ENCODE measurements at places on chromosomes 6 and 20.

DNA sequence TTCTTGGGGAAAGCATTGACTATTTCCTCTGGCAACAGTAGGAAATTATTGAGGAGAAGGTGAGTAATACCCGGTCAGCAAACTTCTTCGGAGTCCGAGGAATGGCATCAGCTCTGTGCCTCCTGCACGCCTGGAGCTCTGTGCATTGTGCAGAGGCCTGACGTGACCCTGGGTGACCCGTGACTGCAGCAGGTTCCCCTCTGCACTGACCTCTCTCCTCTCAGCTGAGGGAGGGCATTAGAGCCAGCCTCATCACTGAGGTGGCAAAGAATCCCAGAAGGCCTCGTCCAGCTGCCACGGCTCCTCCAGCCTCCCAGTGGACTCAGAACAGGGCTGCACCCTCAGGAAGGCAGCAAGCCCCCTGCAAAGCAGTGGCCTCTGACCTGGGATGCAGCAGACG lies 502.9 kb downstream of the CD83 start:
- no peak for DNase-seq

DNA sequence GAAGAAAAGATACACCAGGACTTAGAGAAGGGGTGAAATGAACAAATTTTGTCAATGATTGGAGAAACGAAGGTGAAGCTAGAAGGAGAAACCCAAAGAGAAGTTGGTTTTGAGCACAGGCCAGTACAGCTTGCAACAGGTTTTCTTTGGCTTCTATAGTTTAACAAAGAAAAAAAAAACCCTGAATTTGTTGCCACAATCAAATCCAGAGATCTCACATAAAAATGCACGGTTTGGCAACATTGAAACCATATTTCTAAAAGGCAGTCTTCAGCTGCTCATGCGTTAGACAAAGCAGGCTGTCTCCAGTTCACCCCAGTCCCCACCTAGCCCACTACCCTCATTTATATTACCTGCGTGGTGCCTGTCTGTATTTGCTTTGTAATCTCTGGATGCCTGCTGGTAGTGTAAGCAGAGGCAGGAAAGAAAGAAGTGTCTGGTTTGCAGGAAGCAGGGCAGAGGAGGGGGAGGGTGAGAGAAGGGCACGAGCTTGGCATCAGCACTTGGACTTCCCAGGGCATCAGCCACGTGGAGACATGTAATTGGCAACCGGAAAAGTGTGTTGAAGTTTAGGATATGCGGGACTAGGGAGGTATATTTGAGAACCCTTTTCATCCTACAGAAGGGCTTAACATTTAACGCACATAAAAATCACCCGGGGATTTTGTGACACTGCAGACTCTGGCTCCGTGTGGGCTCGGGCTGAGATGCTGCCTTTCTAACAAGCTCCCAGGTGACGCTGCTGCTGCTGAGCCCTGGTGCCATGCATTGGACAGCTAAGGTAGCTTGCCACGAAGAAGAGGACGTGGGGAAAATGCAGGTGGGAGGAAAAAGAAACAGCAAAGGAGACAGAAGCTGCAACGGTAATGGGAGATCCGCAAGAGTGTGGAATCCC lies 14.4 kb downstream of the PFDN4 start:
- DNase-seq, result no peak

DNA sequence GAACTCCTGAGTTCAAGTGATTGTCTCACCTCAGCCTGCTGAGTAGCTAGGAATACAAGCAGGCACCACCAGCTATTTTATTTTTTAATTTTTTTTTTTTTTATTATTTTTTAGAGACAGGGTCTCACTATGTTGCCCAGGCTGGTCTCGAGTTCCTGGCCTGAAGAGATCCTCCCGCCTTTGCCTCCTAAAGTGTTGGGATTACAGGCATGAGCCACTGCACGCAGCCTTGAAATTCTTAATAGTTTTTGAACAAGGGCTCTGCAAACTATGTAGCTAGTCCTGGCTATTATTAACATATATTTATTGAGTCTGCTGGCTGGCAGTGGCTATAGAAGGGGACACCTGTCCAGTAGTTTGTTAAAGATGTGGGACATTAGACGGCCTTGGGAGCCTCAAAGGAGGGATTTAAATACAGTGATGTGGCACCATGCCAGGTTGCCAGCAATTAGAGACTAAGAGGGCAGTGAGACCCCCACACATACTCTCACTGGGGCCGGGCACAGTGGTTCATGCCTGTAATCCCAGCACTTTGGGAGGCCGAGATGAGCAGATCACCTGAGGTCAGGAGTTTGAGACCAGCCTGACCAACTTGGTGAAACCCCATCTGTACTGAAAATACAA lies 21.1 kb upstream of the TAF8 start:
- no peak for DNase-seq

DNA sequence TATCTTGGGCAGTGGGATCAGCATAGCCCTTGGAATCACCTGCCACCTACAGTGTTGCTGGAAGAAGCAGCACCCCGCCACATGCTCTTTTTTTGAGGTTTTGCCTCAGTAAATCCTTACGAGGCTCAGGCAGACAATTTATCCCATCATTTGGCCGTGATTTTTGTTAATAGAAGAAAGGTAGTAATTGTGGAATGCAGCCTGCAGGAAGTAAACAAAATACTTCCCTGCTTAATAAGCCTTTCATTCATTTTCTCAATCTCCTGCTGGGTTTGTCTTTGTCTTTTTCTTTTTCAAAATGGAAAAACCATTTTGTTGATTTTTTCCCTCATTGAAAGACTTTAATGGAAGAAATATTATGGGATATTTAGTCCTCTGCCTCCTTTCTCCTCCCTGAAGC lies 93.7 kb upstream of the CD83 start:
- no peak for DNase-seq

GRCh38 chr20:2429051-2429450 lies 41.5 kb downstream of the SNRPB start:
- DNase-seq, result no peak

DNA sequence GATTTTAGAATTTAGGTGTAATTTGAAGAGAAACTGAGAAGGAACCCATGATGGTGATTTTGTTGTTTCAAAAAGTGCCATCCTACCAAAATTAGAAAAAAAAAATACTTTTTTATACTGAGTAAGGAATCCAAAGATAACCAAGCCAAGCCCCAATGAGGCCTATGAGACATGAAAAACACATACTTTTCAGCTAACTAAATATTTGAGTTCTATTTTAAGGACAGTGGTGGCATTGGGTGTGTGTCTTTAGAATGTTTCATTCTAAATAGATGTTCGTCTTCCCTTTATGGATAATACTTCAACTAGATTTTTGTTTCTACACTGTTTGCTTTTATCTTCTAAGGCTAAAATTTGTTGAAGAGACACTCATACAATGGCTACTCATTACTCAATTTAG lies 9.6 kb downstream of the CD24 start:
- no peak for DNase-seq

- DNase-seq, result no peak
Measured at GRCh38 chr20:48791014-48791413, 36.8 kb downstream of the PREX1 start.

DNA sequence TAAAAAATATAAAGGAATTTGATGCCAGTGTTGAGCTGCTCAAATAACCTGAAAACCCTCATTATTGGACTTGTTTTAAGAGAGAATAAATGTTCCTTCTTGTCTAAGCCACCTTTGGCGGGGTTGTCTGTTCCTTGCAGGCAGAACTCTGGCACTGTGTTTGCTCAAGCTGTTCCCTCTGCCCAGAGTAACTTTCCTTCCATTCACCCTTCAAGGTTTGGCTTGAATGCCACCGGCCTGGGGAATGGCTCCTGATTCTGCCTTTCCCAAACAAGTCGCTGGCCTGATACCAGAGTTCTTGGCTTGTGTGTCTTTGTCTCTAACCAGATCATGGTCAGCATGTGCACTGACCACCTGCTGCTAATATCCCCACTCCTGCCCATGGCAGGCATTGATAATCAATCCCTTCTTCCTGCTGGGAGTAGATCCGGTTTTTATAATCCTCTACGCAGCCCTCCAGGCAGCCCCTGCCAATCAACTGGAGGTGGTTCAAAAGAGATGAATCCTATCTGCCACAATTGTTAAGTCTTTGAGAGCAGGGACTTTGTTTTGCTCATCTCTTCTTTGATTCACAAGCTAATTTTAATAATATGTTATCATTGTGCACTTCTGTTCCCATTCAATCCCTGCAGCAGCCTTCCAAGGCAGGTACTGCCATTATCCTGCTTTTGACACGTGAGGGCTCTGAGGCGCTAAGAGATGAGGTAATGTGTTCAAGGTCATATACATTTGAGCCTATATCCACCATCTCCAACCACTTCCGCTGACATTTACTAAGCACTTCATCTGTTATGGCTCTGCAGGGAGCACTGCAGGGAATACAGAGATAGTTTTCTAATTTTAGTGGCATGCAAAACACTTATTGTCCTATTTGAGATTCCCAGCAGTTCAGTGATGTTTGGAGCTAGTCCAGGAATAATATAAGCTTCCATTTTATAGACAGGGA lies 3.1 kb upstream of the CCM2L start:
- DNase-seq, result no peak

- no peak for DNase-seq
Measured at GRCh38 chr20:20823476-20823881, 111.0 kb upstream of the RALGAPA2 start.

DNA sequence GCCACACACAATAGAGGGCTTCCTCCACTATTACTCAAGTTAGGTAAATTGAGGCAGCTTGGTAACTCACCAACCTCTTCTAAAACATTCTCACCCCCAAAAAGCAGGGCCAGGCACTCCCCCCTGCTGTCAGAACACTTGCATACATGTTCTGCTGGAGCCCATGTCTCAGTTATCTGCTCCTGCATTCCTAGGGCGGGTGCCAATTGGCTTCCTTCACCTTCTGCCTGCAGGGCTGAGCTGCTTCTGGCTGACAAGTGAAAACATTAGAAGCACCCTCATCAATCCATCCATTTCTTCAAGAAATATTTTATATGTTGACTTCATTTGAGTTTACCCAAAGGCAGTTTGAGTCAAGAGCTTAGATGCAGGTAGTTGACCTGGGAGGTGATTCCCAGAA lies 4.5 kb upstream of the ENTPD6 start:
- DNase-seq, result no peak

- no peak for DNase-seq
Measured at GRCh38 chr6:168313431-168314011, 6.1 kb downstream of the DACT2 start.

- DNase-seq, result no peak
Measured at GRCh38 chr6:166433096-166433495, 50.4 kb upstream of the MPC1 start.

DNA sequence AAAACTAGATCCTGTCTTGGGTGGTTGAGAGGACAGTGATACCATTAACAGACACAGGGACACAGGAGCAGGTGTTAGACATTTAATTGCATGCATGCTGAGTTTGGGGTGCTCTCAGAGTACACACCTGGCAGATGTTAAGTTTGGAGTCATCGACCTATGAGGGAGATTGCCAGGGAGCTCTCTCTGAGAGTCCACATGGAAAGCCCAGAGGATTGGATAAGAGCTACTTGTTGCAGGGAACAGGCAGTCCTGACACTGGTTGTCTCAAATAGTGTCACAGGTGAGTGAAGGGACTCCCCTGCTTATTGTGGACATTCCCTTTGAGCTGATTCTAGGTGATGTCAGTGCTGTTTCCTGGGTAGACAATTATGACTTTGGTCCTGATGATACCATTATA lies 3.1 kb downstream of the ATRN start:
- no peak for DNase-seq

GRCh38 chr20:59446376-59446775 lies 146.0 kb downstream of the EDN3 start:
- DNase-seq, result no peak

- DNase-seq, result no peak
Measured at GRCh38 chr6:107490566-107491137, 735 bp downstream of the SOBP start.

- no peak for DNase-seq
Measured at GRCh38 chr6:3422435-3423070, 34.3 kb downstream of the SLC22A23 start.

DNA sequence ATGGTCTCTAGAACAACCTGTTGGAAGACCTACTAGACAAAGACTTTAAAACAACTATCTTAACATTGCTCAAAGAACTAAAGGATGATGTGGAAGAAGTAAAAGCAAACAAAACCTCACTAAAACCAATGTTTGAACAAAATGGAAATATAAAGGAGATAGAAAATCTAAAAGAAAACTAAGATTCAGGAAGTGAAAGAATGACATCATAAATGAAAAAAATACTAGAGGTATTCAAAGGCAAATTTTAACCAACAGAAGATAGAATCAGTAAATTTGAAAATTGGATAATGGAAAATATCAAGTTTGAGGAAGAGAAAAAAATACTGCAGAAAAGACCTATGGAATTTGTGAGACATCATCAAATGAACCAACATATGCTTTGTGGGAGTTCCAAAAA lies 914.1 kb upstream of the GJE1 start:
- DNase-seq, result no peak

DNA sequence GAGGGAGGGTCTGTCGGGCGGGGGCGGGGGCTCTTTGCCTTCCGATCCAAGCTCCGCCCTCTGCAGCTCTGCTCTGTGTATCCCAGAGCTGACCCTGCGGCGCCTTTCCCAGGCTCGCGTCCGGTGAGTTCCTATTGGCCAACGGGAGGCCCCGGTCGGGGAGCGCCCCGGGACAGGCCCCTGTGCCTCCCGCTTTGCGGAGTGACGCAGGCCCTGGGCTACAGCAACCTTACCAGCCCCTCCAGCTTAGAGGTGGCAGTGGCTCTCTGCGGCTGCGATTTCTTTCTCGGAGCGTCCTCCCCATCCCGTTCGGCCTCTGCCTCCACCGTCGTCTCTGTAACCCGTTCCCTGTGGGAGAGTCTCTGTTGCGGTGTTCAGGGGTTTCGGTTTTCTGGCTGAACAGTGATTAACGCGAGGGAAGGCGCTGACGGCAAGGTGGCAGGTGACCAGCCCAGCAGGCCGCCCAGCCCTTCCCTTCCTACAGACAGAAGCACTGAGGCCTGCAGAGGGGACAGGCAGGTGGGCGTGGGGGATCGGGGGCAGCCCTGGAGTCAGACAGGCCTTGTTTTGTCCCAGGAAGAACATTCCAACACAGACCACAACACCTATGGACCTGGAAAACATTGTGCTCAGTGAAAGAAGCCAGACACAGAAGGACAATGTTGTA lies 18.1 kb upstream of the CEBPB start:
- DNase-seq, result no peak

- no peak for DNase-seq
Measured at GRCh38 chr6:20751293-20751935, 217.2 kb downstream of the CDKAL1 start.

GRCh38 chr6:148316308-148316707 lies 26.3 kb upstream of the SASH1 start:
- DNase-seq, result no peak

DNA sequence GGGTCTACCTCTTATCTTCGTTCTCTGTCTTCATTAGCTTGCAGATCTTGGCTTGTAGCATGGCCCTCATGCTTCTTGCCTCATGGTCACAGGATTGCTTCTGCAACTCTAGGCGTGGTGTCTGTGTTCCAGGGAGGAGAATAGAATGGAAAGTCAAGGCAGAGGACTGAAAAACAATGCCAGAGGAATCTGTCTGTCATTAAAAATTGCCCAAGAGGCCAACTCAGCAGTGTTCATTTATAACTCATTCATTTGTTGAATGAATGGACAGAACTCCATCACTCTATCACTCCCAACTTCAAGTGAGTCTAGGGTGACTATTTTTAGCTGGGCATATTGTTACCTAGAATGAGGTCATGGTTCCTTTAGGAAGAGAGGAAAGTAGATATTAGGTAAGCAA lies 179.6 kb downstream of the UST start:
- DNase-seq, result no peak

GRCh38 chr6:148445620-148446019 lies 103.0 kb downstream of the SASH1 start:
- no peak for DNase-seq
